Stimulated activated CD8-positive, alpha-beta memory T cell treated with anti-CD3 and anti-CD28 coated beads, Interleukin-7, amount 100 ng/mL, for 24 hours (primary cell): ENCODE measurements at places on chromosomes 2 and 18.

- DNase-seq: no peak
Measured at GRCh38 chr2:163734881-163735684, 725 bp downstream of the FIGN start.

DNA sequence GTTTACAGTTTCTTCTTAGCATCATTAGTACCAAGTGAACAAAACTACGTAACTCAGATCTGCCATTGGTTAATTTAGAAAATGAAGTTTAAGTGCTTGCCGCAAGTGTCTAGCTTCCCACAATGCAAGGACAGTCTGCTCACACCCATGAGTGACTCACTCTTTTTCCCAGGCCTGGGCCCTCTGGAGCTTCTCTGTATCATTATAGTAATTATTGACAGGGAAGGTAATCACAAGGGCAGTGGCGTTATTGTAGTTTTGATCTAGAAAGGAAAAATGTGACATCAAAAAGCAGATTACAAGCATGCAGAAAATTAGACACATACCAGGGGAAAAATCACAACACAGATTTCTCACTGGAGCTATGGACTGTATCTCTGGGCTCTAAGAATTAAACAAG is 38.5 kb downstream of the NPC1 start:
- no peak for DNase-seq

DNA sequence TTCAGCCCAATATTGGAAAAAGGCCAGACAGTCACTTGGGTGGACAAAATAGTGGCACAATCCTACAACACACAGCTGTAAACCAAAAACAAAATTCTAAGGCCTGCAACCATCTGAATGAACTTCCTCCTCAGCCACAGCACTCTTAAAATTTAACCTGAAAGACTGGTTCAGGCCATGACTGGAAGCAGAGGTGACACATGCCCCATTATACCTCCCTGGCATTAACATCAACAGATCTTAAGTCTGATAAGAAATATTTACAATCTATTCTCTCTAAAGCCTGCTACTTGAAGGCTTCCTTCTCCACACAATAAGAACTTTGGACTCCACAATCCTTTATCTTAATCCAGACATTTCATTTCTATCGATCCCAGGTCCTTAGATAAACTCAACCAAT is 192.4 kb upstream of the LRP1B start:
- DNase-seq: no peak

DNA sequence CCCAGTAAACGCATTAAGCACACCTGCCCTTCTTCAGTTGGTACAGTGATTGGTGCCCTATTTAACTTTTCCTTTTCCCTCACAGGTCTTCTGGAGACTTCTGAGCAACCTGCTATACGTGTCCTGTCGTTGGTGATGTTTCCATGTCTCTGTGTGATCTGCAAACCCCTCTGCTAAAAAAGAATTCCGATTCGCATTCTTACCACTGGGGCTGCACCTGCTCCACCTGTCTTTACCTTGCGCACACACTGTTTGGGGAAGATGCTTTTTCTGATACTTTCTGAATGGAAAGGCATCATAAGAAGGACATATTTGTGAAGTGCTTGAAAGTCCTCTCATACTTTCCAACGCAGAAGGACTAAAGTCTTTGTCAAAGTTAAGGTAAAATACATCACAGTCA is 323.9 kb upstream of the SOX11 start:
- DNase-seq: no peak

GRCh38 chr18:1916869-1917523 is 654.3 kb downstream of the METTL4 start:
- DNase-seq: no peak

DNA sequence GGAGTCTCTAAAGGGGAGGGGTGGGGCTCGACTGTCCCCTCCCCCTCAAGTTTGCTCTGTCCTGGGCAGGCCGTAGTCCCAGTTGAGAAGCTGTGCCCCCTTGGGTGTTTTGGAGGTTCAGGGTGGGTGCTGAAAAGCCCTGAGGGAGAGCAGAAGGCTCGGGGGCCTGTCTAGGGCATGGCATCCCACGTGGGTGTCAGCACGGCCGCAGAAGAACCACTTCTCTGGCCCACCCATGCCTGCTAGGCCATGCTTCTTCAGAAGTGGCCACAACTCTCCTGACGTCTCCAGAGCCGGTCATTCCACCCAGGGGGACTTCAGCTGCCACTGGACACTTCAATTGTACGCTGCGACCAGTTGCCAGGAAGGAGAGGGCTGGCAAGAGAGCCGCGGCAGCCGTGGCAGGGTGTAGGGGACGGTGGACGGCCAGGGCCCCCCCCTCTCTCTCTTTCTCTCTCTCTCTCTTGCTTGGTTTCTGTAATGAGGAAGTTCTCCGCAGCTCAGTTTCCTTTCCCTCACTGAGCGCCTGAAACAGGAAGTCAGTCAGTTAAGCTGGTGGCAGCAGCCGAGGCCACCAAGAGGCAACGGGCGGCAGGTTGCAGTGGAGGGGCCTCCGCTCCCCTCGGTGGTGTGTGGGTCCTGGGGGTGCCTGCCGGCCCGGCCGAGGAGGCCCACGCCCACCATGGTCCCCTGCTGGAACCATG is at the start of gene INPP5D:
TSS of gene INPP5D (plus strand) at position 546 of the 704 bp plus-strand sequence. CDS start at position 683, 137 bp downstream.
- no peak for DNase-seq

DNA sequence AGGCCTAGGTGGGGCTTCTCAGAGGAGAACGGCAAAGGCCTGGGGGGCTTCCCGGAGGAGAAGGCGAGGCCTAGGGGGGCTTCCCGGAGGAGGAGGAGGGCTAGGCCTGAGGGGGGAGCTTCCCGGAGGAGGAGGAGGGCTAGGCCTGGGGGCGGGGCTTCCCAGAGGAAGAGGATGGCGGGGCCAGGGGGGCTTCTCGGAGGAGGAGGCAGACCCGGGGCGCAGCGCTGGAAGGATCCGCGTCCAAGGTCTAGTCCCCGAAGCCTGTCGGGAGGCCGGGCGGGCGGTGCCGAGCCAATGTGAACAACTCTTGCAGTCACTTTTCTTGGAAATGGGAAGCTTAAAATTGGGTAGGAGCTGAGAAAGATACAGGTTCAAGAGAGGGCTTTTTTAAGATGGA is 30.0 kb upstream of the TUBA3D start:
- DNase-seq: no peak

GRCh38 chr2:16745466-16745865 is 79.8 kb upstream of the CYRIA start:
- DNase-seq: no peak

- DNase-seq: no peak
Measured at GRCh38 chr2:240303896-240304745, 131.3 kb upstream of the GPC1 start.

GRCh38 chr18:30618567-30618966 is 424.0 kb downstream of the DSC3 start:
- DNase-seq: no peak

- no peak for DNase-seq
Measured at GRCh38 chr2:37779139-37779538, 107.7 kb upstream of the CDC42EP3 start.

- DNase-seq: no peak
Measured at GRCh38 chr2:101429453-101429852, 42.1 kb upstream of the CREG2 start.

- DNase-seq: no peak
Measured at GRCh38 chr2:23250371-23250770, 134.6 kb upstream of the KLHL29 start.

DNA sequence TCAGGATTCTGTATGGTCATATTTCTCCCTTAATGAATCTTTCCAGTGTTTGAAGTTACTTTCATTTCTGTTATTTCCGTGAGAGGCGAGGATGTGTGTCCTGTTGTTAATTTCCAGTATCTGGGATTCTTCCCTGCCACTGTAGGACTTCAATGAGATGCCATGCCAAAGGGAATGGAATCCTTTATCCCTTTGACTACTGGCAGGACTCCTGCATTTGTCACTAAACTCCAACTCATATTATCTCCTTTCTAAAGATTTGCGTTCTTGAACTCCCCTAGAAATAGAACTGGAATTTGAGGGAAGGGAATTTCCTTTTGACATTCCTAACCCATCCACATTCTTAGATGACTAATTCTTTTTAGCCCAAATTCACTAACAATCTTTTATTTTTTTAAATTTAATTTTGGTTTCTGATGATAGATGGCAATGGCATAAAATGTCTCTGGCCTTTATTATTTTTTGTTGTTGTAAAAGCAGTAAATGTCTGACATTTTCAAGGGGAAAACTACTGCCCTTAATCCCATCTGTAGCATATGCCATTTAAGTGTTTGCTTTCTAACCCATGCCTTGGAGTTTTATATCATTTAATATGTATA is 87.8 kb upstream of the EML6 start:
- DNase-seq: no peak
